ENCODE measurements at places on chromosomes 2 and 18.

DNA sequence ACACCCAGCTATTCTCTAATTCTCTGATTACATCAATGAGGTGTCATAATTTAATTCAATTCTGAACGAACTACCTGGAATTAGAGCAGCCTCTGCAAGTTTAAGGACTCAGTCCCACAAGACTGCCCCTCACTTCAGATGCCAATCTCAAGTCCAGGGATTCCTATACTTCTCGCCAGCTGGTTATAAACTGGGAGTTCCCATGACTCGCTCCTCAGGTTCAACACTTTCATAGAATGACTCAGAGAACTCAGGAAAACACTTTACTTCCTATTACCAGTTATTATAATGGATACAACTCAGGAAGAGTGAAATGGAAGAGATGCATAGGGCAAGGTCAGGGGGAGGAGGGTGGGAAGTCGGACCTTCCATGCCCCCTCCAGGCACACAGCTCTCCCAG lies 112.3 kb upstream of the ATP5MC3 start:
- DNase-seq = no peak

GRCh38 chr18:55083461-55083860 lies 124.2 kb upstream of the CCDC68 start:
- DNase-seq = no peak

- DNase-seq = no peak
These were observed 55.3 kb upstream of the LAPTM4A start for GRCh38 chr2:20106746-20107145.

DNA sequence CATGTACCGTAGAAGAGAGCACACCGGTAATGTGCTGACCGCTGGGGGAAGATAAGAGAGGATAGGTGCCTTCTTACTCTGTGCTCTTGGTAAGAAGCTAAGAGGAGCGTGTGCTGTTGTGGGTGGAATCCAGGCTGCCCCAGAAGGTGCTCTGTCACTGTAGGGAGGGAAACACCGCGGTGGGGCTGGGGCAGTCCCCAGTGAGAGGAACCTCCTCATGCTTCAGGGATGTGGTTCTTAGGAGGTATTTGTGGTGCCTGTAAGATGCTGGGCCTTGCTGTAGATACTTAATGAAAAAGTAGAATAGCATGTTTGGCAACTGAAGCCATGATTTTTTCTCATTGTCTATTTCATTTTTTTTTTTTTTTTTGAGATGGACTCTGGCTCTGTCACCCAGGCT lies 1.1 kb downstream of the COLEC11 start:
- no peak for DNase-seq

DNA sequence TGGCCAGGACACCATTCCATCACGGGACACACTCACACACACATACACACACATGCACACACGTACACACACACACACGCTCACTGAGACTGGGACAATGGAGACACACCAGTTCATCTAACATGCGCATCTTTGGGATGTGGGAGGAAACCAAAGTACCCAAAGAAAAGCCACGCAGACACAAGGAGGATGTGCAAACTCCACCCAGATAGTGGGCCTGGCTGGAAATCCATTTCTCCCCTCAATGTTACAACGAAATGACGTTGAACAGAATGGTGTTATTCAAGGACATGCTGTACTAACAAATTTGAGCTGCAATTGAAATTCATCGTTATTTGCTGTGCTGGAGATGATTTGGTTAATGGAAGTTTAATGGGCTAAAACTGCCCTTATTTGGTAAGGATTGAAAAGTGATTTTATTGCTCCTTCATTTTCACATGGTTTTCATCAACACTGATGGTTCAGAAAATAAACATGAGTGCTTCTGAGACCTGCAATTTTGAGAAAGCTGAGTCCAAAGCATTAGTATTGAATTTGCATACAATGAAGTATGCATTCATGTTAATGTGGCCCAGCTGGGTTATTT lies 110.0 kb downstream of the KCNE4 start:
- no peak for DNase-seq
